ENCODE measurements at places on chromosomes 13 and 19. TPM values are rescaled to one million over a fixed set of nuclear protein-coding genes. Genes with fewer than 3 reads are reported as not detected.
A peak's percentile ranks its signal among the peaks of the same experiment; 100 is the strongest.

ZNF540 gene
- polyA plus RNA-seq: 4.9 TPM

GRCh38 chr13:52454820-52455676 is at the start of gene CKAP2:
TSS of gene CKAP2 (plus strand) at chr13:52455478. CDS start at chr13:52455557, 79 bp downstream.
- DNase-seq: peak; percentile 95

GRCh38 chr19:19602136-19602712 is 16.3 kb downstream of the PBX4 start:
- peak; percentile 50 for DNase-seq

SIGLEC10 gene
- 1.1 TPM for polyA plus RNA-seq
